ENCODE measurements at places on chromosomes 3 and 15.
A peak's percentile ranks its signal among the peaks of the same experiment; 100 is the strongest.

DNA sequence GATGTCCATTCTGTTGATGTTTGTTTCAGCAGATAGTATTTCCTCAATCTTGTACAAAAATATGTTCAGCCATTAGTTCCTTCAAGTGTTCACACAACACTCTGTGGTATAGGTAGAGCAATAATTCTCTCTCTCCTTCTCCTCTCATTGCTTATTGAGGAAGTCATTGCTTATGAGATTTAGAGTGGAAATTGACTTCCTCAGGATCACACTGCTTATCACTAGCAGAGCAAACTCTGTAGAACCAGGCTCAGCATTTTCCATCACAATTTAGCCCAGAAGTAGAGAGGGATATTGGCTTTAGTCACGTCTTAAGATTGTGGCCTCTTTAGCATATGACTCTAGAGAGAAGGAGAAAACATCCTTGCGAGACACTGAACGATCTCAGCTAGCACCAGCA, 31.2 kb downstream of the RAB11A start:
- no peak for DNase-seq

DNA sequence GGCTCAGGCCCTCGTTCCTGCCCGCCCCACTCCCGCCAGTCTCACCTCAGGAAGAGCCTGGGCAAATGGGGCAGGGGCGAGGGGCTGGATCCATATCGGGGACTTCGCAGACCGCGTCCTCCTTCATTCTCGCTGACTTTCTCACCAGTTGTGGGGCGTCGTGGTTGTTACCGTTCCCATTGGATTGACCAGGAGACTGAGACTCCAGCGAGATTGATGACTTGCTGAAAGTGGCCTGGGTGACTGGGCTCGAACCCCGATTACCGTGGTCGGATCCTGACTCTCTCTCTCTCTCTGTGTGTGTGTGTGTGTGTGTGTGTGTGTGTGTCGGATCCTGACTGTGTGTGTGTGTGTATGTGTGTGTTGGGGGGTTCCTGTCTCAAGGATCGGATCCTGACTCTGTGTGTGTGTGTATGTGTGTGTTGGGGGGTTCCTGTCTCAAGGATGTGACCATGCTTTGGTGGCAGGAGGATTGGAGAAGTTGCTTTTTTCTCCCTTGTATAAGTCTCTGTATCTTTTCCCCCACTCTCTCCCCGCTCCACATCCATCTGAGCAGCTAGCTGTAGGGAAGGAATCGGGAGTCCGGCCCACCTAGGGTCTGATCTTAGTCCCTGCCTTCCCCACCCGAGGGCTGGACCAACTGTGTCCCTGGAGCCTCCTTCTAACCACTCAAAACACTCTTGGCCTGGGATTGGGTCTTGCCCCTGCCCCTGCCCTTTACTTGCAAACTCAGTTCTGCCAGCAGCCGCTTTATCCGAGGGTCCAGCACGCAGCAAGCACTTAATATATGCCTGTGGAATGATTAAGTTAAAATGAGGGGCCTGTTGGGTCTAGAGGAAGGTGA, 603 bp downstream of the PLEKHO2 start:
- DNase-seq = peak; percentile 86

GRCh38 chr3:39809181-39809994, at the start of gene MYRIP:
MYRIP (plus strand) TSS chr3:39809609; CDS start chr3:39900817, 91,208 bp downstream.
- DNase-seq = peak; percentile 68

- peak; percentile 38 for DNase-seq
Measured at GRCh38 chr15:77030048-77030927, 35.4 kb downstream of the PSTPIP1 start.

DNA sequence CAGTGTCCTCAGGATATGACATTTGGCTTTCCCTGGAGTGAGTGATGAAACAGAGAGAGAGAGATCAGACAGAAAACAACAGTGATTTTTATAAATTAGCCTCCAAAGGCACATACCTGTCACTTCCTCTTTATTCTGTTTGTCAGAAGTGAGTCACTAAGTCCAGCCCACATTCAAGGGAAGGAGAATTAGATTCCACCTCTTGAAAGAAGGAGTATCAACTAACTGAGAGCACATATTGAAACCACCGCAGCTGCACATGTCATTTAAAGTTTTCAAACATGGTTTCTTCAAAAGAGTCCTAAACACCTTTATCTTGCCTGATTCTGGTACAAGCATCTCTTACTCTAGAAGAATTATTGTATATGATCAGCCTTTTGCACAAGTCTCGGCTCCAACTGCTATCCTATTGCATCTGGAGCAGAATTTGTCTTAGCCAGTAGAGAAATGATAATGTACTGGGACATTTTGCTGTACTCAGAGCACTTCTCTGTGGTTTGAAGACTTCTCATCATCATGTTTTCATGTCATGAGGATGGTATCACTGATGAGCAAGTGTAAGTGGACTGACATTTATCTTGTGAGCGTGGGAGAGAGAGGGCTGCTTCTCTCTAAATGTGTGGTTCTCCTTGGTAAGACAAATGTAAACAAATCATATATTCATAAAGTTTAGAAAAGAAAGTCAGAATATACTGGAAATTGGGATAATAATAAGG, 338.9 kb upstream of the CFAP20DC start:
- DNase-seq = no peak

GRCh38 chr3:60086811-60087210, 1037.0 kb upstream of the CFAP20DC start:
- DNase-seq = no peak

- DNase-seq = no peak
Measured at GRCh38 chr3:181868576-181869082, 156.9 kb downstream of the SOX2 start.

All from right cardiac atrium (tissue), 5 donors.